COR-L47 (cell line): ENCODE measurements at places on chromosomes 7 and 10.
A peak's percentile ranks its signal among the peaks of the same experiment; 100 is the strongest.

DNA sequence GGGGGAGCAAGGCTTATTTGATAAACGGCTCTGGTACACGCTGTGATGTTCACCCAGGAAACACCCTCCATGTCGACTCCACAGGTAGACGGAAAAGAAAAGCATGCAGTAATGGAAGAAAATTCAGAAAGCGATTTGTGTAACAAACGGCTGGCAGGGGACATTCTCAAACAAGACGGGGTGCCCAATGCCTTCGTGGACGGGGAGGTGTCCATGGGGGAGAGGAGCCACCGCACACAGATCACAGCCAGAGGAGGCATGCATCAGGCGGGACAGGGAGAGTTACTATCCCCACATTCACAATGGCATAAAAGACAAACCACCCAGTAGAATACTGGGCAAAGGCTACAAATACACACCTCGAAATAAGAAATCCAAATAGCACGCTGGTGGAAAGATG, 20.1 kb downstream of the CNPY1 start:
- no peak for DNase-seq

- DNase-seq: no peak
Observed at GRCh38 chr7:55513868-55514267, 58.4 kb downstream of the VOPP1 start.

GRCh38 chr7:68470836-68471435, 1127.3 kb upstream of the AUTS2 start:
- peak; percentile 51 for DNase-seq

GRCh38 chr10:102505462-102506115, 1.8 kb downstream of the SUFU start:
- no peak for DNase-seq

DNA sequence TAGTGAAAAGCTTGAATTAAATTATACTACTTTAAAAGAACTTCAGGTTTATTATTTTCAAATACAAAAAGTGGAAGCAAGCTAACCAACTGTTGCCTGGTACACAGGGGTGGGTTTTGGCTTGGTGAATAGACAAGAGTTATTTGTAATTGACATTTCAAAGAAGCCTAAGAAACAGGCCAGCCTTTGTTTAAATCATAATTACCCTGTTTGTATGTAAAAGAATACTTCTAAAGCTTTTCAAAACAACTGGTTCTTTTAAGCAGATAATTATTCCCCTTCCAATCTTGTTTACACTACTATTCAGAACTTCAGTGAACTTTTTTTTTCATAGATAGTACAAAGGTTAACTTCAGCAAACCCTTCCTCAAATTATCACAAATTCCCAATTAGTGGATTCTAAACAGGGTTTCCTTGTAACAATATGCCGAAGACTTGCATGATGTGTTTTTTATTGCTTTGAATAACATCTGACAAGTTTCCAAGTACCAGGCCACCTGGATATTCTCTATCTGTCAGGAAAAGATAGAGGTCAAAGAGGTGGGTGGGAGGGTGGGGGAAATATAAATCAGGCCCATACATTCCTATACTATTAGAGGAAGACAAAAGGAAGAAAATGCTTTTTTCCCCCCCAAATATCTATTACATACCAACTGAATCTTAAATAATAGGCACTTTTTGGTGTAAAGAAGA, 20.4 kb downstream of the SSMEM1 start:
- peak; percentile 27 for DNase-seq

GRCh38 chr7:50560865-50561351, 4.3 kb downstream of the DDC start:
- DNase-seq: peak; percentile 92

GRCh38 chr10:53918755-53919154, 882.3 kb downstream of the PCDH15 start:
- DNase-seq: no peak

DNA sequence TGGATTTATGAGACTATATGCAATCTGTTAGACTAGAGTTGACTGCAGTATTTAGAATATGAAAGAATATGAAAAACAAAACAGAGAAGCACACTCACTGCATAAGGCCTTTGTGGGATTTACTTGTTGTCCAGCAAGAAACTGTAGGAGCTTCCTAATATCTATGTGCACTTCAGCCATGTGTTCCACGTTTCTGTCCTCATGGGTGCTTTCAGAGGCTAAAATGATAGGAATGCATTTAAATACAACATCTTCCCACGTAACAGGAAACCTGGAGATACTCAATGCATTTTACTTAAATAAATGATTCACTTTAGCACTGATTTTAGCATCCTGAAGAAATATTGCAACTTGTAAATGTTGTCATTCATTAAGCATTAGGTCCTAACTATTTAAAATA, 11.7 kb downstream of the HUS1 start:
- no peak for DNase-seq

DNA sequence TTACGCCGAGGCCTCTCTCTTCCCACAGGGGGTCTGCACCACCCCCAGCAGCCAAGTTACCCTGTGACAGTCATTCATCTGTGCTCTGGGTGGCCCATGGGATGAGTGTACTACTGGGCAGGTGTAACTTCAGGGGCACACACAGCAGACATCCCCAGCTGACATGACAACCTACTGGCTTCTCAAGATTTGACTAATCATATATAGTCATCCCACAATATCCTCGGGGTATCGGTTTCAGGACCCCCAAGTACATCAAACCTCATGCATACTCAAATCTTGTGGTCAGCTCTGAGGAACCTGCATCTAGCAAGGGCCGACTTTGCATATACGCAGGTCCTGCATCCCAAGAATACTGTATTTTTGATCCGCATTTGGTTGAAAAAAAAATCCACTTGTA, 336.9 kb upstream of the C7orf33 start:
- no peak for DNase-seq

DNA sequence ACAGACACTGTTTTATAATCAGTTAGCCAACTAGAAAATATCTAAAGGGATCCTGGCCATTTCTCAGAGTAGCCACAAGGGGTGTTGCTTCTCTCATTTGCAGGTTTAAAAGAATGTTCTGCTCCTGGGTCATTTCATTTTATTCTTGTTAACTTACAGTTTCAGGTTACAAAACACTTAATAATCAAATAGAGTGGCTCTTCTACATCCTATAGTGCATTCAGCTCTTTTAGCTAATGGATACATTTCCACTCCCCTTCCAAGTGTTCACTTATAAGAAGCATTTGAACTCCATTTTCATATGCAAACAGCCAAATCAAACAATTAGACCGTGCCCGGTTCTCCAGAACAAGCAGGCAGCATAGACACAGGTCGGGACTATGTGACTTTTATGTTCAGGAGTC, 117.5 kb downstream of the TRIL start:
- no peak for DNase-seq

DNA sequence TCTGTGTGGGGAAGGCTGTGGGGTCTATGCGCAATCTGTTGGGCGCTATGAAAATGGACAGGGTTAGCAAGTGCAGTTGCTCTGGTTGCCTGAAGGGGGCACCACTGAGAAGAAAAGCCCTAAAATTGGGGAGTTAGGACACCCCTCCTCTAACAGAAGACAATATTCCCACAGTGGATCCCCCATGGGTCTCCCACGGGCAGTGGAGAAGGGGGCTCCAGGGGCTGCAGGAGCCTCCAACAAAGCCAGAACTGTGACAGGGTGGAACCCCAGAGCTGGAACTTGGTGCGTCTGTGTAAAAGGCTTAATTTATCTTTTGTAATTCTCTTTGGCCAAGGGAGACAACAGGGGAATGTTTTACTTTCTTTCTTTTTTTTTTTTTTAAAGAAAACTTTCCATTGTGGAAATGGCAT, 12.5 kb upstream of the COL13A1 start:
- no peak for DNase-seq

DNA sequence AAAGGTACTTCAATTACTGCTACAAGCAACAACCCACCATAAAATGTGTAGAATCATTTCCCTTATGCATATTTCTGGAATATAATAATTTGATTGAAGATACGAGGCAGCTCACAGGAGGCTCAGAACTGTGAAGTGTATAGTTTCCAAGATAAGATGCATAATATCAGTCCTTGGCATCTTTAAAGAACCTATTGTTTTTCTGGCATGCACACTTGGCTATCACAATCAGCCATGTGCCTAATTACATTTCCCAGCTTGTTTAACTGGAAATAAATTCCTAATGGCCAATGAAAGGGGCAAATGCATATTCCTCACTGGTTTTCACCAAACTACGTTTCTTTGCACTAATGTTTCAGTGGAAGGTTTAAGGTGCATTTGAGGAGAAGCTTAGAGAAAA, 83.4 kb upstream of the LRRC18 start:
- no peak for DNase-seq

- no peak for DNase-seq
Observed at GRCh38 chr7:41699516-41699915, 3.4 kb downstream of the INHBA start.

DNA sequence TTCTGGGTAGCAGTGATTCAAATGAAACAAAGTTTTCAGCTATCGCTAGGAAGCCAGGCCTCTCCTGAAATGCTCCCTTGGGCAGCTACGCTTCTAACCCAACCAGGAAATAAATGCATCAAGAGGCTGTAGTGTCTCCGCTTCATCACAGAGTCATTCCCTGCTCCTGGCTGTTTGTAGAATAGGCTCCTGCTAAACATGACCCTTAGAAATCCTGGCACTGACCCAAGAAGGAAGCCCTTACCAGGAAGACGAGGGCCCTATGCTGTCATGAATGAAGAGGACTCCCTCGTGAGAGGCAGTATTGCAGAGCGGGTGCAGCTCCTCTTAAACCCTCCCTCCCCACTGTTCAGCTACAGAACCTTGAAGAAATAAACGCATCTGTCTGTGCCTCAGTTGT, 48.3 kb downstream of the NOD1 start:
- no peak for DNase-seq

- no peak for DNase-seq
Observed at GRCh38 chr7:106185719-106186118, 73.6 kb upstream of the SYPL1 start.

DNA sequence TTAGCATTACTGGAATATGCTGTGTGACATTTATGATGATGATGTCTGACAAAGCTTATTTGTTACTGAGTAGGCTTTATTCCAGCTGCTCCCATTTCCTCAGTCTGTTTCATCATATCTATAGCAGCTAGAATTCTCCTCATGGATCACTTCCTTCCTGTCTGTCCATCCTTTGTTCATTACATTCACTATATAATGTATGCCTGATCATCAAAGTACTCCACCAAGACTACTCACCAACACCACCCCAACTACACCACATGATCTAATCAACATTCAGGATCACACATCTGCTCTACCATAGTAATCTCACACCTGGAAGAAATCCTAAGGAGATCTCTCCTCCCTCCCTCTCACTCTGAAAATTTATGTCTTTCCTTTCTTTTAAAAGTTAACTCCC, 61.3 kb downstream of the APBB1IP start:
- DNase-seq: no peak

GRCh38 chr7:21107101-21107500, 320.4 kb upstream of the SP8 start:
- no peak for DNase-seq
